Stimulated activated CD8-positive, alpha-beta memory T cell treated with anti-CD3 and anti-CD28 coated beads, Interleukin-7, amount 100 ng/mL, for 1 hour (primary cell): ENCODE measurements at places on chromosomes 11 and 22.
A peak's percentile ranks its signal among the peaks of the same experiment; 100 is the strongest.

- no peak for DNase-seq
Measured at GRCh38 chr22:35615156-35615555, 2.0 kb downstream of the MB start.

GRCh38 chr11:11733246-11733747 lies 108.5 kb upstream of the USP47 start:
- no peak for DNase-seq

GRCh38 chr11:70255477-70256116 lies 14.9 kb upstream of the PPFIA1 start:
- DNase-seq: no peak

DNA sequence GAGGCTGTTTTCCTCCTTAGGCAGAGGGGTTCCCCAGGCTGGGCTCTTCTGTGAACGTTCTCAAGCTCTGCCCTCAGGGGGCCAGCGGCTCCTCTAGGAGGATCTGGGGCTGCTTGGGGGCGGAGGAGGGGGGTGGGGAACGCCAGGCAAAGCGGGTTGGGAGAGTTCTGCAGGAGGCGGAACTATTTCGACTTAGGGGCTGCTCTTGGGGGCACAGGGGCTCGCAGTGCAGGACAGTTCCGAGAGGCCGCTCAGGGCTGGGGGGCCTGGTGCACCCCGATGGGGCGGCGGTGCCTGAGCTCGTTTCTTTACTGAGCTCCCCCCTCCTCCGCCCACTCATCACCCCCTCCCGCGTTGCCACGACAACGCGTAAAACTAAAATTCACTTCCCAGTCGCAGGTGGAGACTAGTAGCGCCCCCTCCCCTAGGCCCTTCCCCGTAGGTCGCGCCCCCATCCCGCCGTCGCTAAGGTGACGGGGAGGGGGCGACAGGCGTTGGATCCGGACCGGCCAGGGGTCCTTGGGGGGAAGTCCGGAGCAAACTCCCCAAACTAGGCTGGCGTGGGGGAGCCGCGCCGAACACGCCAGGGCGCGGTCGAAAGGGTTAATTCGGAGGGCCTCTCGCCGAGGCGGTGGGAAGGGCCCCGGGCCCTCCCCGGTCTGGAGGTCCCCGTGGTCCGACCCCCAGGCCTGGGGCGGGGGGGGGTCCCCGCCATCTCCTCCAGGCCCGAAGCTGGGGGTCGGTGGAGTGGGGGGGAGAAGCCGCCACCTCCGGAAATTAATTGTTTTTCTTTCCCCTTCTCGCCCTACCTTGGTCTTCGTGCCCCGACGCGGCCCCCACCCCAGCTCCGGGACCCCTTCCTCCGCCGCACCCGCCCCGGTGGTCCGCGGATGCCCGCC lies 857 bp downstream of the SHANK3 start:
- DNase-seq: no peak

DNA sequence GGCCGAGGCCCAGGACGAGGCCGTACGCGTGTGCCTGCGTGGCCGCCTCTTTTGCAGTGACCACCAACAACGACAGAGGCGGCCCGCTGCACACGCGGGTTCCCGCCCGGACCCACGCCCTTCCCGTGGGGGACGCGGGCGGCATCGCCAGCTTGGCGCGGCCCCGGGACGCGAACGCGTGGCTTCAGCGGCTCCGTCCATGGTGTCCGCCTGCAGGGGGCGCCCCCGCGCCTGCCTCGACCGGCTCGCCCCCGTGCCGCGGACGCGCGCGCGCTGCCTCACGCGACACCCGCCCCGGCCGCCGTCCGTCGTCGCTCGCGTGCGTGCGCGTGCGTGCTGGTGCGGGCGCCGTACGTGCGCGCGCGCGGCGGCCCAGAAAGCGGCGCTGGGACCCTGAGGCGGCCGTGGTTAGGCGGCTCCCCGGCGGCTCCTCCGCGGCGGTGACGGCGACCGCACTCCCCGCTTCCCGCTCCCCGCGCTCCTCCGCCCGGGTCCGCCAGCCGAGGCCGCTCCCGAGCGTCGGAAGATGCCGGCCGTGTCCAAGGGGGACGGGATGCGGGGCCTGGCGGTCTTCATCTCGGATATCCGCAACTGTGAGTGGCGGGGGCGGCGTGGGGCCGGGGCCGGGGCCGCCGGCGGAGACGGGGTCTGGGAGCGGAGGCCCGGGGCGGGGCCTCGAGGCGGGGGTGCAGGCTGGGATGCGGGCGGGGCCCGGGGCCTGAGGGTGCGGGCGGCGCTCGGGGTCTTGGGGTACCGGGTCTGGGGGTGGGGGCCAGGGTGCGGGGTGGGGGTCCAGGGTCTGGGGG lies at the start of gene AP2A2:
AP2A2 (plus strand) TSS at position 375 of the 806 bp plus-strand sequence; CDS start at position 527, 152 bp downstream.
- peak; percentile 79 for DNase-seq

DNA sequence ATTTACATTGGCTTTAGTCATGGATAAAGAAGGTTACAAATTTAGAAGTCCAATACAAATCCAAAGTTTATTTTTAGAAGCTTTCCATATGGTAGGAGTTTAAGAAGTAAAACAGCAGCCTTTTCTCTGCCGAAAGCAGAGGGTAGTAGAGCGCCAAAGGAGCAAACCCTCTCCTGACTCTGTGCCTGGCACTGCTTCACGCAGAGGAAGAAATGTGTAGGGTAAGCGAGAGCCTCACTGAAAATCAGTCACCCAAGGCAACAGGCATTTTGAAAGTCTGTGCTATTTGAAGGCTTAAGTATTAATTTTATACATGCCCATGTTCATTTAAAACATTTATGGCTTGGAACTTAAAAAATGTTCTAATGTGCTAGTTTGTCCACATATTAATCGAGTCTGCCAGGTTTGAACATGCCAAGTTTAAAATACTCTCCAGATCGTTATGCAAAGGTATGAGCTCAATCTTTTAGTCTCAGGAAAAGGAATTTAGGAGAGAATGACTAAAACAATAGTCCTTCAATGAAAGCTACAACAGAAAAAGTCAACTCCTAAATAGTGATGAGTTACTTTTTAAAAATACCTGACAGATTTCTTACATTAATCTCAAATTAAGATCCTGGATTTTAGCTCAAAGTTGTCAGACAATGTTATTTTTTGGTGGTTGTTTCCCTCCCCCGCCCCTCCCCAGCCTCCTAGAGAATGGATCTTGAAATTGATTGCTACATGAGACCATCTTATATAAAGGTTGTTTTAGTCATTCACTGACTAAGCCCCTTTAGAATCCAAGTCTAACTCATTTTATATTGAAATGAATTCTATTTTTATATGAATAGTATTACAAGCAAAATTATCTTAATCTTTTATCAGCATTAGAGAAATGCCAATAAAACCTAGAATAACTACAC lies 38.7 kb downstream of the MRTFA start:
- no peak for DNase-seq

GRCh38 chr11:119578521-119579191 lies 150.3 kb downstream of the NECTIN1 start:
- no peak for DNase-seq
